ACHN (cell line): ENCODE measurements at places on chromosomes 4 and X.

DNA sequence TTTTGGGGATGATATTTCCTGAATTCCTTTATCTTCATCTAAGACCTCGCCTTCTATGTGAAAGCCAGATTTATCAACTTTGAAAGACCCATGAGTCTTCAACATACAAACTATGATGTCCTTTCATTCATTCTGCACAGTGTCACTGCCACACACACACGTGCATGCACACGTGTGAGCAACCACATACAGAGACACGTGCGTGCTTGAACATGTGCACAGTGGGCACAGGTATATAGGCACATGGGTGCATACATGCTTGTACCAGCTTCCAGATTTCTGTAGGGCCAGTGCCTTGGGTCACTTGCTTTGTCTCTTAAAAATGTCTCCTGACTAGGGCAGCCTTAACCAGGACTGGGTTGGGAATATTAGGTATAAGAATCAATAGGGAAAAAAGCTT, 49.1 kb upstream of the RBPJ start:
- DNase-seq, result no peak

GRCh38 chr4:47383829-47384427, 79.6 kb downstream of the COMMD8 start:
- DNase-seq, result peak; percentile 26

DNA sequence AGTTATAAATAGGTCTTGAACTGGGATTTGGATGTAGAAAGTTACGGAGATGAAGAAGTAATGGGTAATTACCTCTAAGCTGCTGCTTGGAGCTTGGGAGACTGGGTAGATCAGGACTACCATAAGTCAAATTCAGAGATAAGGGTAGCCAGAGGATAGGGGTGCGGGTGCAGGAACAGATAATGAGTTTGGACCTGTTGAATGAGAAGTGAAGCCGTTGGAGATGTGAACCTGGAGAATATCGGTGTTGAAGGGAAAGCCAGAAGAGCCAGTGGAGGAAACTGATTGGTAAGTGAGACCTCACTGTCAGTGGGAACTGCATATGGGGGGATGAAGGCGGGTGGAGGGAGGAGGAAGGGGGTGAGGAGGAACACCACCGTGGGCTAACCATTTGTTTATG, 618 bp upstream of the FOXO4 start:
- DNase-seq, result no peak

GRCh38 chr4:148934926-148935578, 492.8 kb upstream of the NR3C2 start:
- DNase-seq, result no peak

GRCh38 chr4:99121008-99121407, 23.1 kb downstream of the ADH4 start:
- no peak for DNase-seq
